Tibial nerve (tissue), 4 donors: ENCODE measurements at places on chromosomes 16 and 17. TPM values are rescaled to one million over a fixed set of nuclear protein-coding genes. Genes with fewer than 3 reads are reported as not detected.
A peak's percentile ranks its signal among the peaks of the same experiment; 100 is the strongest.

DNA sequence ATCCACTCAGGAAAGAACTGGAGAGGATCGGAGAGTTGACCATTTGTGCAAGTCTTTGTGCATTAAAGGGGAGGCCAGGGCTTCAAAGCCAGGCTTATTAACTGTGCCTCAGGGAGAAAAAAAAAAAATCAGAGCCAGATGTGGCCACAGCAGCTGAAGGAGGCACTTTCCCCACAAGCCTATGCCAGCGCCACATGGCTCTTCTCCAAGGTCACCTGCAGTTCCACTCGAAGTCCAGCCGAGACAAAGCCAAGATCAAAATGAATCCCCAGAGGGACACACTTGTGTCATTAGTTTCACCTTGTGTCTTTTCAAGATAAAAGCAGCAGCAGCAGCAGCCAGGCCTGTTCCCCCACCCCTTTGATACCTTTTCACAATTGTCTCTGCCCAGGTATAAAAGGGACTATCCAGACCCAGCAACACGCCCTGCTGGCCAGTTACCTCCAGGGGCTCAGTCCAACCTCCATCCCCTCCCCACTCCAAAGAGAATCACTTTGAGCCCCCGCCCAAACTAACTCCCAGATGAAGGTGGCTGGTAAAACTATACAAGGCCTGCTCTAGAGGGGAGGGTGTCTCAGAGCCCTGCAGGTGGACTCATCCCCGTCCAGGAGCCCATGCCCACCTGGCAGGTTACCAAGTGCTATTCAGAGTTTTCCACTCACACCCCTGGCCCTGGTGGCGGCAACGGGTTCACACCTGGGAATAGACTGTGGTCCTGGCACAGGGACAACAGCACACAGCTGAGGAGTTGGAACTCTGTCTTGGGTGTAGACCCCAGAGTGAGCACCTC lies 29.2 kb downstream of the AXIN2 start:
- no peak for DNase-seq

DNA sequence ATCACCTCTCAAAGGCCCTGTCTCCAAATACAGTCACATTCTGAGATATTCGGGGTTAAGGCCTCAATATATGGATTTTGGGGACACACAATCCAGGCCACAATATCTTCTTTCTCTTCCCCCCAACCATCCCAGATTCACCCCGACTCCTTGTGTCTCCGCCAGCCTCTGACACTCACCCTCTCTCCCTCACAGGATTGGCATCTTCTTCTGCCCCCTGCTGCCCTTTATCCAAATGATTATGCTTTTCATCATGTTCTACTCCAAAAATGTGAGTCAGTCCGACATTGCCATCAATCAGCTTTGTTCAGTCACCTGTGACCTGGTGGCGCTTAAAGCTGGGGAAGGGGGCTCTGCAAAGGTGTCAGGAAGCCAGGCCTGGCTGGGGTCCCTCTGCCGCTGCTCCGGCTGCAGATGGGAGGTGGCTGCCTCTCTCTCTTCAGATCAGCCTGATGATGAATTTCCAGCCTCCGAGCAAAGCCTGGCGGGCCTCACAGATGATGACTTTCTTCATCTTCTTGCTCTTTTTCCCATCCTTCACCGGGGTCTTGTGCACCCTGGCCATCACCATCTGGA lies 35.1 kb downstream of the GDE1 start:
- DNase-seq = no peak

- DNase-seq = no peak
These were observed 819.2 kb upstream of the EEF2KMT start for GRCh38 chr16:5916711-5917191.

Gene PRR14
- total RNA-seq = 40.0 TPM

DNA sequence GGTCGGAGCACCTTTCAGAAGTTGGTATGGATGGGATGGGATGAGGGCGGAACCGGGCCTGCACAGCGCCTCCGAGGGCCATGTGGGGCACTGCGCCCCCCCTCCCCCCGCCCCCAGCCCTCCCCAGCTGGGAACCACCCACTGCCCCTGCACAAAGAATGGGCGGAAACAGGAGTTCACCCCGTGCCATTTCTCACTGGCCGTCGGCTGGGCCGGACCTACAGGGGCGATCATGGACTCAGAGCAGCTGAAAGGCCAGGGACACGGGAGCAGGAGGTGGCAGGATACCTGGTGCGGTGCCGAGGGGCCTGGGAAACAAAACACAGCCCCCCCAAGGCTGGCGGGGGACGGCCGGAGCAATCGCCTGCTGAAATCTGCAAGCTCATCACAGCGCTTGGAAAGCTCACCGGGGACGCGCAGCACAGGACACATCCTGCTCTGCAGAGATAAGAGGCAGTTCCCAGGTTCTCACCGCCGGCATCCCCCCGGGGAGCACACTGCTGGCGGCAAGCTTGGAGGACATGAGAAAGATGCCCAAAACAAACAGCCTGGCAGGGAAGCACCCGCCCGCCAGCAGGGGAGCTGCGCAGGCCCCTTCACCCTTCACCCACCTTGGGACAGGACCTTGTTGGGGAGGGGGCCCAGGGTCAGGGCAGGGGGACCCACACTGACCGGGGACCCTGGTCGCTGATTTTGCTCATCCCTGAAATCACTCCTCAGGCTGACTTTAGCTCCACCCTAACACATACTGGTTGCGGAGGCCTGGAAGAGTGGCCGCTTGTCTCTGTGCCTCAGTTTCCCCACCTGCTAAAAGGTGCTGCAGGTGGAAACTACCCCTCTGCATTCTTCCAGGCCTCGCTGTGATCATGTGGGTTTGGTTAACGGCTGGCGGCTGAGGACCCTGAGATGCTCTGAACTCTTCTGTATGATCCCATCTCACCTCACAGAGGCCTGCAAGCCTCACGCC lies 263.9 kb downstream of the C16orf95 start:
- no peak for DNase-seq

GRCh38 chr17:68353111-68353521 lies 61.8 kb downstream of the ARSG start:
- no peak for DNase-seq

Gene FBXL16
- 5.7 TPM for total RNA-seq

DNA sequence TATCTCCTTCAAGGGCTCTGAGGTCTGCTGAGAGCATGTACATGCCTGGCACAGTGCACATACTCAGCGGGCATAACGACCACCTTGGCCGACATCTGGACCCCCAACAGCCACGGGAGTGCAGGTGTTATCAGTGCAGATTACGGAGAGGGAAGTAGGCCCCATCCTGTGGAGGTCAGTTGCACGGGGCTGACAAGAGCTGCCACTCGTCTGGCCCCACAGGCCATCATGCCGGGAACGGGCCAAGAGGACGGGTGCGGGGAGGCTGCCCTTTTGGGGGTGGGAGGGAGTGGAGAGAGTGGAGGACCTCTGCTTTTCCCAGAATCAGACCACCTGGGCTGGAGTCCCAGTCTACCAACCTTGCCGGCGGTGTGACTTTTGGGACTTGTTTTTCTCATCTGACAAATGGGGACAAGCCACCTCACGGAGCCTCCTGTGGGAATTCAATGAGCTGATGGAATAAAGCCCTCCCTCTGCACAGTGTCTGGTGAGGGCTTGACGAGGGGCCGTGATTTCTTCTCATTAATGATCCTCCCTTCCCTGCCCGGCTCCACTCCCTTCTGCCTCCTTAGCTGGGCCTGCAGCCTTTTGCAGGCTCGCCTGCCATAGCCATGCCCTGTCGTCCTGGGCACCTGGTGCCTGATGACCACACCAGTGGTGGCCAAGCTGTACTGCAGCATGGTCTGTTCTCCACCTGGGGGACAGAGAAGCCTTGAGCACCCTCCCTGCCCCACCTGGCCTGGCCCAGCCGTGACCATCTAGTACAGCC lies 4.6 kb downstream of the PRSS33 start:
- DNase-seq = no peak

DNA sequence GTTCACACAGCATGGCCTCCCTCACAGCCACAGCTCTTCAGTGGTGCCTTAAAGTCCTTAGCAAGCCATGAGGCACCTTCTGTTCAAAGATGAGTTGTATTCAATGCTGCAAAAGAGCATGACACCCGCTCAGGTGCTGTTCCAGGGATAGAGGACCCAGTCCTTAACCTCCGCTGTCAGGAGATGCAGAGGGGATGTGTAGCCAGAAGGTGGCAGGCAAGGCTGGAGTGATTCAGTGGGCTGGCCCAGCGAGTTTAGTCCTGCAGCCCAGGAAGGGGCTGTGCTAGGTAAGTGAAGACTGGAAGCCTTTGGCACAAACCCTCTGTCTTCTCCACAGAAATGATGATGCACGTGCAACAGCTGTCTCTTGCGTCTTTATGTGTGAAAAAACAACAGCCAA lies 25.0 kb upstream of the ADAM11 start:
- no peak for DNase-seq

GRCh38 chr17:8463099-8463498 lies 27.4 kb downstream of the NDEL1 start:
- DNase-seq = no peak

GRCh38 chr17:74859459-74860228 lies at the start of gene GRIN2C:
TSS of gene GRIN2C (minus strand) at chr17:74859885. CDS start at chr17:74855092, 4,793 bp downstream.
- no peak for DNase-seq

DNA sequence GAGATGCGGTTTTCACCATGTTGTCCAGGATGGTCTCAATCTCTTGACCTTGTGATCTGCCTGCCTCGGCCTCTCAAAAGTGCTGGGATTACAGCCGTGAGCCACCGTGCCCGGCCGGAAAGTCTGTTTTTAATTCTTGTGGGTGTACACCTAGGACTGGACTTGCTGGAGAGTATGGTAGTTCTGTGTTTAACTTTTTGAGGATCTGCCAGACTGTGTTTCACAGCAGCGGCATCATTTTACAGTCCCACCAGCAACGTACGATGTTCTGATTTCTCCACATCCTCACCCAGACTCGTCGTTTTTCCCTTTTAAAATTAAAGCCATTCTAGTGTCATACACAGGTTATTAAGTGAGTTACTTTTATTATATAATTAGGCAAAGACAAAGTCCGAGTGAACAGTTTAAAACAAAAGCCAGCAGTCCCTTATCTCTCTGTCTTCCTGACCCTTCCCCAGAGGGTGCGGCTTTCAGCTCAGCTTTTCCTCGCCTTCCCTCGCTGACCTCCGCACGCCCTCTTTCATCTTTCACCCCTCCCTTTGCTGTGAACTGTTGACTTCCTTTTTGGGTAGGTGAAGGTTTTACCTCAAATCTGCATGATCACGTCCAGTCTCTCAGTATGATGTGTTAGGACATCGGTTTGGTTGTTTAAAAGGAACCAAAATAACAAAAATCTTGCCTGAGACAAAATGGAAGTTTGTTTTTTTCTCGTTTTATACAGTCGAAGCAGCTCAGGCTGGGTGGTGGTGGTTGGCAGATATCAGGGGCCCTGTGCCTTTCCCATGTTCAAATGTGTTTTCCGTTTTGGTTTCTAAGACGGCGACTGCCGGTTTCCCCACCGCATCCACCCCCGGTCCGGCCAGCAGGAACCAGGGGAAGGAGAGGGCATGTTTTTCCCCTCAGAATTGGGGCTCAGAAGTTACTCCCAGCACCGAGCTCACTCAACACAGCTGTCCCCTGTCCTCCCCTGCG lies 18.0 kb downstream of the FAM234A start:
- DNase-seq = no peak

Gene ZNF213
- total RNA-seq = 17.1 TPM

DNA sequence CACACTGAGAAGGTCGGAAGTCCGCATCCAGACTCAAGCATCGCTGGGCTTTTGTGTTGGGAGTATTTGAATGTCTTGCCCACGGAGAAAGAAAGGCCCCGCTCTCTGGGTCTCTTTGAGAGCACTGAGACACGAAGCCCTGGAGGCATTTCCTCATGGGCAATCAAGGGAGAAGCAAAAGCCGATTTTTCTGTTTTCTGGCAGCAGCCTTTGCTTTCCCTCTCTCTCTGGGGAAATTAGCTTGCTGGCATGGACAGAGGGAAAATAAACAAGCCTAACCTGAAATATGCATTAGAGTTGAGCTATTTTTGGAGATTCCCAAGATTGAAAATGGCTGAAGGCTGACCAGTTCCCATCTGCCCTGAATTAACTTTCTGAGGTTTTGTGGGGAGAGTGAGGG lies 238.7 kb downstream of the HAPSTR1 start:
- DNase-seq = no peak

Gene TP53TG3F
- not detected for total RNA-seq

DNA sequence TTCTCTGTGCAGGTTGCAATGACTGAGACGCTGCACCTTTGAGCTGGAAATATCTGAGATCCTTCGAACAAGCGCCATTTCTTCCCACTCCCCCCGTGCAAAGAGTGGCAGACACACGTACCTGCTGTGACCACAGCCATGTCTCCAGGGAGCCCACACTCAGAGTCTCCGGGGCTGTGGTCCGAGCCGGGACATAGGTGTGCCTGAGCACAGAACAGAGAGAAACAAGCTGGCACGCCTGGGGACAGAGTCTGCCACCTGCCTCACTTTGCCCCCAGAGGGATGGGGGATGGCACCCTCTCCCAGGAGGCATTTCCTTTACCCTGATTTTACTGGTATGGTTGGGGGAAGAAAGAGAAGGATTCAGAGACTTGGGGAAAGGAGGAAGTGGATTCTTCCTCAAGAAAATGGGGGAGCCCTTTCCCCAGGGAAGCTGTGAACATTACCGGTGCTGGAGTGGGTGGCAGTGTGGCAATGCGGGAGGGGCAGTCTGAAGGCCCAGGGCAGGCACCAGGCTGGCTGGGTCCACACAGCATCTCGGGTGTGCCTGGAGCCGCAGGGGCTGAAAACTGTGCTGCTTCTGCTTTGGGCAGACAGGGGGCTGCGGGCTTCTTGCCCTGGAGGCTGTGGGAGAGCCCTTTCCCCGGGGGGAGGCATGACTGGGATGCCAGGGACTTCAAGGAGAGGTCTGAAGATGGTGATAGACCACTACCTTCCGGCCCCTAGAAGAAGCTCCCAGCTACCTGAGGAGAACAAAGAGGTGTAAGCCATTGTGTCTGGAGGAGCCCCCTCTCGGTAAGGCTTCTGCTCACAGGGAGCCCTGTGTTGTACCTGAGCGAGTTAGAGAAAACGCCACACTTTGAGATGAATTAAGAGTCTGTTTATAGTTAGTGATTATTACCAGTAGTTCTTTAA lies 6.6 kb upstream of the PIK3R6 start:
- no peak for DNase-seq

GRCh38 chr16:84423416-84423837 lies 55.1 kb downstream of the ATP2C2 start:
- DNase-seq = no peak

DNA sequence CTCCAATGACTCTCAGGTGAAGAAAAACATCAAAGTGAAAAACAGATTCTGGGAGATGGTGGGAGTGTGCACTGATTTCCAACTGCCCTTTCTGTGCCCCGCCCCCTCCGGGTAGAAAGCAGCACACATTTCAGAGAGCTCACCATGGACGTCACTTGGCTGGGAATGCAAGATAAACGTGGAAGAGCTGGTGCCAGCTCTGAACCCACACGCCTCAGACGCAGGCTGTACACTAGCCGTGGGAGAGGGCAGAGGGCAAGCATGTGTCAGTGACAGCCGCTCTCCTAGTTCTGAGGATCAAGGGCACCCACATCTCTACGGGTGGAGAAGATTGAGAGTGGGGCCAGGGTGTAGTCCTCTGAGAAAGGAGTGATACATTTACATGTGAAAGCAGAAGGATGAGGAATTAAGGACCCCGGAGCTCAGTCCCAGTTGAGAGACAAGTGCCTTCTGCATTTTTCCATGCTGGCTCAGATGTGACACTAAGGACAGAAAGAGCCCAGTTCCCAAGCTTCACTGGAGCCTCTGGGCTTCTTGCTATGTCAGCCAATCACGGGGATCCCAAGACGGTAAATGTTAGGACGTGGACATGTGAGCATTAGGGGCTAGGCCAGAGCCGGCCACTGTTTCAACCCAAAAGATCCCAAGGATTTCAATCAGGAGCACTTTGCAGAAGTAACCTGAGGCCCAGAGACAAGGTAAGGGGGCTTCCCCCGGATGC lies 101.3 kb downstream of the ZFHX3 start:
- no peak for DNase-seq

- DNase-seq = no peak
These were observed 122.4 kb upstream of the SMURF2 start for GRCh38 chr17:64784353-64785010.

- peak; percentile 69 for DNase-seq
These were observed 23.3 kb downstream of the CCR7 start for GRCh38 chr17:40541873-40542557.
